NCI-H1694 (cell line): ENCODE measurements at places on chromosomes 1 and 21.

DNA sequence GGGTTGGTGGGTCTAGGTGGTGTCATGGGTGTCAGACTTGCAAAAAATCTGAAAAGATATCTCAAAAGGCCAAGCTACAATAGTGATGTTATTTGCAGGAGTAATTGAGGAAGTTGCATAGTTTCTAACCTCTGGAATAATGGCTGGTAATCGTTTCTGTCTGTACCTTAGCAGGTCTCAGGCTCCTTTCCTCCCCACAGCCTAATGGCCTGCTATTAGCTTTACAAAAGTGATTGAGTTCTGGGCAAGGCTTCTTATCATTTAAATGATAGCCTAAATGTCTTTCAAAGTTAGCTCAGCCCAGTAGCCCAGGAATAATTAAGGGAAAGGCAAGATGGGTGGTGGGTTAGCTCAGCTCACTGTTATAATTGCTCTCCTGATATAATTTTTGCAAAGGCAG lies 37.7 kb upstream of the IGSF5 start:
- no peak for DNase-seq

- peak; percentile 28 for DNase-seq
Measured at GRCh38 chr1:22641906-22642636, 1.4 kb upstream of the C1QC start.

GRCh38 chr1:7426780-7427604 lies 344.1 kb upstream of the VAMP3 start:
- DNase-seq: no peak

DNA sequence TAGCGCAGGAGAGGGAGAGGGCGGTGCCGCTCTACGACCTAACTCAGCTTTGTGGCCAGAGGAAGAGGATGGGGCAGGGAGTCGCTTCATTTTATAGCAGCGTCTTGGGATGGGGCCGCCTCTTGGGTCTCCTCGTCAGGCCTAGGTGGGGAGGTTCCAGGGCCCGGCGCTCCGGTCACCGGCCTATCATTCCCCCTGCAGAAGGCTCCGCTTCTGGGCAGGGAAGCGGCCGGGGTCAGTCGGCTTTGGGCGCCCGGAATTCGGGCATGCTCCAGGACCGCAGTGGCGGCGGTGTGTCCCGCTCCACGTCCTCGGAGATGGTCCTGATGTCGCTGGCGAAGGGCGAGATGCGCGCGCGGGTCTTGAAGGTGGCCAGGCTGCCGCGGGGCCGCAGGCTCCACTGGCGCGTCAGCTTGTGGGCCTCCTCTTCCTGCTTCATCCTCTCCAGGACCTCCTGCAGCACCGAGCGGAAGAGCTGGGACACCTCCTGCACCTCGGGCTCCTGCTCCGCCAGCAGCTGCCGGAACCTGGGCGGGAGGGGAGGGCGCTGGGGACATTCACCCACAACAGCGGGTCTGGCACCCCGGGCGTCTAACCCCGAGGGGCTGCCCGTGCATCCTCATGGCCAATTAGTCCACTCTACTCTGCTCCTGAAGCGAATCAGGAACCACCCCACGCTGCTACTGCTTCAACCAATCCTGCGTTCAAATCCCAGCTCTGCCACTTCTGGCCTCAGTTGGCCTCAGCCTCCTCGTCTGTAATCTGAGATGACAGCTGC lies 13.0 kb downstream of the RD3 start:
- no peak for DNase-seq

DNA sequence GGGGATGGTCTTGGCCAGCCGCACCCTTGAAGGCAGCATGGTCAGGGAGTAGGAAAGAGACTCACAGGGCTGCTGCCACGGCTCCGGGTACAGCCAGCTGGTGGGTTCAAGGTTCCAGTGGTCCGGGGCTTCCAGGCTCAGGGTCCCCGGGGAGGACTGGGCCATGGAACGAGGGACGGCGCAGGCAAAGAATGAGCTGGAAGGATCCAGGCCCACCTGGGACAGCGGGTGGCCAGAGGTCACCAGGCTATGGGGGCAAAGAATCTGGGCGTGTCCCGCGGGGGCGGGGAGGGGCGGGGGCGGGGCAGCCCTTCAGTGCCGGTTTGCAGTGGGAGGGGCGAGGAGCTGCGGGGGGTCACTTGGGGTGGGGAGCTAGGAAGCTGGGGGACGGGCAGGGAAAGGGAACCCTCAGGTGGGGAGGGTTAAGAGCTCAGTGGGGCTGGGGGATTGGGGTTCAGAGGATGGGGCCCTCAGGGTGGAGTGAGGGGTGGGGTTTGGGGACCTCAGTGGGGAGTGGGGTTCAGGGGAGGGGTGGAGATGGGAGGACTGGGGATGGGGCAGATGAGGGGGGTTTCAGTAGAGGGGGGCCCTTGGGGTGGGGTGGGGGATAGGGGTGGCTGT lies at the start of gene DNMT3L:
Gene DNMT3L (minus strand): TSS at position 223 of the 621 bp plus-strand sequence. CDS start 638 bp downstream, outside the sequence.
- no peak for DNase-seq

DNA sequence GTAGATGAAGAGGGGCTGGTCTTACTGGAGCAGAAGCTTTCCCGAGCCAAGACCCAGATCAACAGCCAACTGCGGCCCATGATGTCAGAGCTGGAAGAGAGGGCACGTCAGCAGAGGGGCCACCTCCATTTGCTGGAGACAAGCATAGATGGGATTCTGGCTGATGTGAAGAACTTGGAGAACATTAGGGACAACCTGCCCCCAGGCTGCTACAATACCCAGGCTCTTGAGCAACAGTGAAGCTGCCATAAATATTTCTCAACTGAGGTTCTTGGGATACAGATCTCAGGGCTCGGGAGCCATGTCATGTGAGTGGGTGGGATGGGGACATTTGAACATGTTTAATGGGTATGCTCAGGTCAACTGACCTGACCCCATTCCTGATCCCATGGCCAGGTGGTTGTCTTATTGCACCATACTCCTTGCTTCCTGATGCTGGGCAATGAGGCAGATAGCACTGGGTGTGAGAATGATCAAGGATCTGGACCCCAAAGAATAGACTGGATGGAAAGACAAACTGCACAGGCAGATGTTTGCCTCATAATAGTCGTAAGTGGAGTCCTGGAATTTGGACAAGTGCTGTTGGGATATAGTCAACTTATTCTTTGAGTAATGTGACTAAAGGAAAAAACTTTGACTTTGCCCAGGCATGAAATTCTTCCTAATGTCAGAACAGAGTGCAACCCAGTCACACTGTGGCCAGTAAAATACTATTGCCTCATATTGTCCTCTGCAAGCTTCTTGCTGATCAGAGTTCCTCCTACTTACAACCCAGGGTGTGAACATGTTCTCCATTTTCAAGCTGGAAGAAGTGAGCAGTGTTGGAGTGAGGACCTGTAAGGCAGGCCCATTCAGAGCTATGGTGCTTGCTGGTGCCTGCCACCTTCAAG lies 57.3 kb downstream of the LAMC2 start:
- DNase-seq: no peak

DNA sequence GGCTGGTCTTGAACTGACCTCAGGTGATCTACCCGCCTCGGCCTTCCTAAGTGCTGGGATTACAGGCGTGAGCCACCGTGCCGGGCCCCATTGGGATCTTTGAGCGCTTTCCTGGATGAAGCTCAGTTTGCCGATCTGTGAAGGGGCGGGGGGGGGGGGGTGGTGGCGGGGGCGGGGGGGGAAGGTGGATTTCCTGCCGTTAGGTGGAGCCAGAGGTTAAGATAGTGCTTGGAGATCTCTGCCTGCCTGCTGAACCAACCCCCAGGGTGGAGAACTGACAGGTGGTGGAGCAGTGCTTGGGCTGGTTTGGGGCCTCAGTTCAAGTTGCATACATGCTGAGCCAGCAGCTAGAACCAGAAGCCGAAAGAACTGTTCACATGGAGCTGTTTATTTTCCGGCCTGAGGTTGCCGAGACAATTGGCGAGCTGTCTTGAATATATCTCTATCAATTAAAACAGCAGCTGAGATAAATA lies 1.7 kb downstream of the TMCC2 start:
- peak; percentile 78 for DNase-seq

GRCh38 chr1:243903895-243904294 lies 53.9 kb upstream of the AKT3 start:
- DNase-seq: no peak
